Fibroblast of pulmonary artery (primary cell): ENCODE measurements at places on chromosomes 7 and 10.

- no peak for DNase-seq
These were observed 98.7 kb upstream of the DNAJB6 start for GRCh38 chr7:157238087-157238486.

- DNase-seq, result no peak
These were observed 84.4 kb upstream of the SEM1 start for GRCh38 chr7:96794063-96794462.

GRCh38 chr7:1567049-1567771 lies 2.6 kb downstream of the PSMG3 start:
- no peak for DNase-seq

DNA sequence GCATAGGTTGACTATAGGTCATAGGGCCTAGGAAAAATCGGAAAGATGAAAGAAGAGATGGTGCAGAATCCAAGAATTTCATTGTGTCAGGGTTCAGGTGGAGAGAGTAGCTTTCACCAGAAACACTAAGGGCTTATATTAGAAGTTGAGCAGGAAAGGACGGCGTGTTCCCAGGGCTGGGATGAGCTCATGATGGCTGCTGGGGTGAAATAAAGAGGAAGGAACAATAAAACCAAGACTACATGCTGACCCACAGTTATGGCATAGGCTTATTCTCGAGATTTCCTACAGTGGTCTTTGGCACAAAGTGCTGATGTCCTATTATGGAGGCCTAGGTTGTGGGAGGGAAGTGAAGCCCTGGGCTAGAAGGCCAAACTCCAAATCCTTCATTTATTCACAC lies 195.8 kb downstream of the PTEN start:
- no peak for DNase-seq

DNA sequence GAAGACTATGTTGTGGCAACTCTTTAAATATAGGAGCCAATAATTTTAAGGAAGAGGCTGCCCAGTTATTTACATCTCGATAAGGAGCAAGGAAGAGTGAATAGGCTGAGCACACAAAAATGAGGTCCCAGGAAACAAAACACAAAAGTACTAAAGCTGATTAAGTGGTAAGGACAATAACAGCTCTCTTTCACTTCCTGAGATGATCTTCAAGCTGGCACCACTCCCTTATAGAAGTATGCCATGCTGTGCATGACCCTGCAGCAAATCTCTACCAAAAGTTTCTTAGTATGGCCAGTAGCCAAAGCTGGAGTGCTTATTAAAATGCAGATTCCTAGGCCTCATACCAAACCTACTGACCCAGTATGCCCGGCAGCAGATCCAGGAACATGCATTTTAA lies 39.7 kb downstream of the CADPS2 start:
- DNase-seq, result no peak

- DNase-seq, result no peak
These were observed 81.7 kb upstream of the NRP1 start for GRCh38 chr10:33416209-33416608.

GRCh38 chr10:12073526-12073925 lies 4.8 kb downstream of the DHTKD1 start:
- DNase-seq, result no peak

GRCh38 chr10:124722798-124723783 lies 21.1 kb downstream of the FAM53B start:
- no peak for DNase-seq

- no peak for DNase-seq
These were observed 380.8 kb upstream of the C7orf33 start for GRCh38 chr7:148209643-148210190.

GRCh38 chr7:130010689-130011412 lies 40.3 kb downstream of the ZC3HC1 start:
- DNase-seq, result peak; percentile 95

DNA sequence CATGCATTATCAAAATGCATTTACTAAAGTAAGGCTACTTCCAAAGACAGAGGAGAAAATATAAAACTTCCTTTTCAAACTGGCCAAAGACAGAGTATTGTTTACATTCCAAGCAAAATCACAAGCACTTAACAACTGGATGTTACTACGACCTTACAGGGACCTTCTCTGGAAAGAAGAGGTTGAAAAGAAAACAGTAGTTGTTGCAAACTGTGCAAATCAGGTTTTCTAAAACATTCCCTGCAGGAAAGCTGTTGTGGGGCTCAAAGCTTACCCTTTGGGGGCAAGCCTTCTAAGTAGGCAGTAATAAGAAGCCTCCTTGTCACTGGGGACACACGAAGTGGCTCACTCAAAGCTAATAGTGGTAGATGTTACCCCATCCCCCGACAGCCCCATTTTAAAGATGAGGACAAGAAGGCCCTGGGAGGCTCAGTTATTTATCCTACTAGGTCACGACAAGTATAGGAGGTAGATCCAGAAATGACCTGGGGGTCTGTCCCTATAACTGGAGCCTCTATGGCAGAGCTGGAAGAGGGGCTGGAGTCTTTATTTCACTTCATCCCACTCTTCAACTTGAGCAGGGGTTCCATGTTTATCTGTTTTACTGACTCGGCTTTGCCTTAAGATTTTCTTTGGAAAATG lies 46.6 kb downstream of the ATXN7L1 start:
- peak; percentile 28 for DNase-seq
